SJSA1 (cell line): ENCODE measurements at places on chromosomes 2 and 18.

GRCh38 chr2:239937866-239938640 is 87.1 kb downstream of the NDUFA10 start:
- DNase-seq: no peak

GRCh38 chr2:238562446-238562845 is 135.7 kb downstream of the ASB1 start:
- DNase-seq: no peak

- no peak for DNase-seq
Measured at GRCh38 chr2:65647249-65647842, 214.9 kb upstream of the SPRED2 start.

- DNase-seq: peak; percentile 43
Measured at GRCh38 chr18:49476664-49477411, 10.2 kb downstream of the C18orf32 start.

DNA sequence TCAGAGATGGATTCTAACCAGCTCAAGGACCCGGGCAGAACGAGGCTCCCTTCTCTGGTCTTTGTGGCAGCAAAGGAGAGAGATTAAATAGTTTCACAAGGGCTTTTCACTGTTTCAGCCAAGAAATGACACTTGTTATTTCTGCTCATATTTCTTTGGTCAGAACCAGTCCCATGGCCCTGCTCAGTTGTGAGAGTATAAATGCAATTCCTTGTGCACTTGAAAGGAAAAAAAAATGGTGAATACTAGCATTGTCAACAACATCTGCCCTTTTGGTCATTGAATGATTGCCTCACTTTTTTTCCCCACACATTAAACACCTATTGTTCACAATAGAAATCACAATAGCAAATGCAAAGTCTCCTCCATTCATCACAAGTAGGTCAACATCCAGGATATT is 104.4 kb downstream of the RDH14 start:
- DNase-seq: no peak

GRCh38 chr2:234978466-234979203 is 26.8 kb downstream of the SH3BP4 start:
- peak; percentile 78 for DNase-seq

- no peak for DNase-seq
Measured at GRCh38 chr2:208326016-208326415, 60.0 kb downstream of the PIKFYVE start.

- DNase-seq: no peak
Measured at GRCh38 chr2:170950221-170950761, 21.2 kb downstream of the GORASP2 start.

GRCh38 chr2:173271825-173272224 is 82.8 kb upstream of the CDCA7 start:
- DNase-seq: no peak

DNA sequence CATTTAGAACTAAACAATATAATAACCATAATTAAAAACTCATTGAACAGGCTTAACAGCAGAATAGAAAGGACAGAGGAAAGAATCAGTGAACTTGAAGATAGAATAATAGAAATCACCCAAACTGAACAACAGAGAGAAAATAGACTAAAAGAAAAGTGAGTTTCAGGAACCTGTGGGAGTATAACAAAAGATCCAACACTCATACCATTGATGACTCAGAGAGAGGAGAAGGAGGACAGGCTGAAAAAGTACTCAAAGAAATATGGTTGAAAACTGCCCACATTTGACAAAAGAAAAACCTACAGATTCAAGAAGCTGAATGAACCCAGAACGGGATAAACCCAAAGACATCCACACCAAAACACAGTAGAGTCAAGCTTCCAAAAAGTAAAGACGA is 54.2 kb upstream of the FMNL2 start:
- no peak for DNase-seq
